ENCODE measurements at places on chromosomes 2 and 18. TPM values are rescaled to one million over a fixed set of nuclear protein-coding genes. Genes with fewer than 3 reads are reported as not detected.

The FEV gene
- total RNA-seq, result 15.6 TPM

DNA sequence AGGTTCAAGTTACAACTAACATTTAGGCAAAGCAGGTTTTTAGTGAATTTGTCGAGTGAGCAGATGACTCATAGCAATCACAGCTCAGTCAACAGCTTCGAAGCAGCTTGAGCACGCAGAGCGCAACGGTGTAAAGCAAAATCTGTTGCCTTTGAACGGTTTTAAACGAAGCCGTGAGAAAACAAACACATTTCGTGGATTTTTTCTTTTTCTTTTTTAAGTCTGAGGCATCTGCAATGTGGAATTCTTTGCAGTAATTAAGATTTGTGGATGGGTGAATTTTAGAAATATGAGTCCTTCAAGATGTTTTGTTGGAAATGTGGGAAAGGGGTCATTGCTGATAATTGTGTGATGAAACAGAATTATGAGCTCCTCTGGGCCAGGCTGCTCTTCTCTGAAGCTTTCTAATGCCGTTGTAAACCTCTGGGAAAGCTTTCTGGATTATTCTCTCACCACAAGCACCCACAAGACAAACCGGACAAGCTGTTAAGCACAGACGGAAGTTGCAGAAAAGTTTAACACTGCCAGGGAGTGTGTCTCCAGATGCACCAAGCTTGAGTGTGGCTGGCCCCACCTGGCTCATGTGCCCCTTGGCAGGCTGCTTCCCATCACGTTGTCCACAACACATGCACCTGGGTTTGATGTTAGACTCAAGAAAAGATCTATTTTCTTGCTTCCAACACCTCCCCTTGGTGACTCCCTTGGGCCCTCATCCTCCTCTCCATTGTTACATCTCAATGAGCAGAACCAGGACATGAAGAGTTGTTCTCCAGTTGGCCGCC, 224.7 kb downstream of the ACKR3 start:
- DNase-seq, result no peak
- H3K27ac ChIP-seq, result no peak overlapping the region
- H3K4me3 ChIP-seq, result no peak overlapping the region
- peaks cover 35% of the 10 kb centered on the region for H3K27me3 ChIP-seq
- H3K4me1 ChIP-seq, result peaks cover 5% of the 10 kb centered on the region

DNA sequence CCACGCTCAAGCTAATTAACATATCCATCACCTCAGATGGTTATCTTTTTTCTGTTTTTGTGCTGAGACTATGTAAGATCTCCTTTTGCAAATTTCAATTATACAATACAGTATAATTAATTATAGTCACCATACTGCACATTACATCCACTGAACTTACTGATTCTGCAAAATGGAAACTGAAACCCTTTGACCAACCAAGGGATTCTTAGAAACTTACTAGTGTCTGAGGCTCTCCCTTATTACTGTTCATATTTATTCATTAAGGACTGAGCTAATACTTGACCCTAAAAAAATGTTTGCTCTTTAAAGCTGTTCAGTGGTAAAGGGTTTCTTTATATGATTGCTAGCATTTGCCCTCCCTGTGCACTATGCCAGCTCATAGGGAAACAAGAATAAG, 50.7 kb downstream of the ADAM23 start:
- H3K27me3 ChIP-seq, result no peaks in the 10 kb centered on the region
- H3K27ac ChIP-seq, result no peak overlapping the region
- peaks cover 13% of the 10 kb centered on the region for H3K36me3 ChIP-seq
- H3K4me1 ChIP-seq, result no peaks in the 10 kb centered on the region
- no peak overlapping the region for H3K4me3 ChIP-seq
- DNase-seq, result no peak

GRCh38 chr2:72165792-72166191, 18.1 kb upstream of the CYP26B1 start:
- no peak overlapping the region for H3K4me3 ChIP-seq
- DNase-seq, result no peak
- H3K36me3 ChIP-seq, result peaks cover 2% of the 10 kb centered on the region
- no peak overlapping the region for H3K27ac ChIP-seq
- H3K27me3 ChIP-seq, result no peaks in the 10 kb centered on the region

GRCh38 chr2:85165088-85165690, 32.0 kb downstream of the TCF7L1 start:
- H3K4me3 ChIP-seq, result no peak overlapping the region
- no peak overlapping the region for H3K27ac ChIP-seq
- no peak for DNase-seq
- H3K27me3 ChIP-seq, result no peaks in the 10 kb centered on the region
- peaks cover 34% of the 10 kb centered on the region for H3K4me1 ChIP-seq
- H3K36me3 ChIP-seq, result peaks cover 1% of the 10 kb centered on the region

The CNDP1 gene
- 0.29 TPM for total RNA-seq

DNA sequence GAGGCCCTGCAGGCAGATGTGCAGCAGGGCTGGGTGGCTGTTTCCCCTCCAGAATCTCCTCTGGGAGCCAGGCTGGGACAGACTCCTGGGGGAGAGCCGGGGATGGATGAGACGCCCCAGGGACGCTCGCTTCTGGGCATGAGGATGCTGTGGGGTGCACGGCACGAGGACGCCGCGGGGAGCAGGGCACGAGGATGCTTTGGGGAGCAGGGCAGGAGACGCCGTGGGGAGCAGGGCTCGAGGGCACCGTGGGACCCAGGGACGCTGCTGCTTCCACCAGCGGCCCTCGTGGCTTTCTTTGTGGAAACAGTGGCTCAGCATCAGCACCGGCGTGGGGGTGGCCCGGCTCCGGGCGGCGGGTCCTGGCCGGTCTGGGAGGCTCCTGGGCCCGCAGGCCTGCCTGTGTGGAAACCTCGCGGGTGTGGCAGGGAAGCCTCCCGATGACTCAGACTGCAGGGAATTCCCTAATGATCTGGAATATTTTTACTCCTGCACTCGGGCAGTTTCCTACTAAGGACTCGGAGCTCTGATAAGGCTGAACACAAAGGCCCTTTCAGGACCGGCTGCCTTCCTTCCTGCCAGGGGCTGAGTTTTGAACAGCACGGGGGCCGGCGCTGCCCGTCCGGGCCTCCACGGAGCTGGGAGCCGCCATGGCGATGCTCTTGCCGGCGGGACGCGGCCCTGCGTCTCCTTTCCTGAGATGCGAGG, 62.6 kb downstream of the NFATC1 start:
- H3K4me1 ChIP-seq, result peaks cover 4% of the 10 kb centered on the region
- no peak overlapping the region for H3K4me3 ChIP-seq
- no peaks in the 10 kb centered on the region for H3K27me3 ChIP-seq
- H3K36me3 ChIP-seq, result no peaks in the 10 kb centered on the region
- peak; percentile 29 for DNase-seq

The AMER3 gene
- 7.0 TPM for total RNA-seq

- H3K4me1 ChIP-seq, result peaks cover 29% of the 10 kb centered on the region
- H3K27ac ChIP-seq, result peak overlapping the region; percentile 71
- H3K36me3 ChIP-seq, result peaks cover 47% of the 10 kb centered on the region
- no peaks in the 10 kb centered on the region for H3K27me3 ChIP-seq
- no peak overlapping the region for H3K4me3 ChIP-seq
- DNase-seq, result no peak
Observed at GRCh38 chr2:88711897-88712296, 20.4 kb downstream of the RPIA start.

The FBXO41 gene
- 7.1 TPM for total RNA-seq

- no peak for DNase-seq
- H3K4me1 ChIP-seq, result peaks cover 7% of the 10 kb centered on the region
- H3K27ac ChIP-seq, result no peak overlapping the region
- no peaks in the 10 kb centered on the region for H3K36me3 ChIP-seq
Observed at GRCh38 chr18:23943104-23943503, 71.5 kb upstream of the TTC39C start.

DNA sequence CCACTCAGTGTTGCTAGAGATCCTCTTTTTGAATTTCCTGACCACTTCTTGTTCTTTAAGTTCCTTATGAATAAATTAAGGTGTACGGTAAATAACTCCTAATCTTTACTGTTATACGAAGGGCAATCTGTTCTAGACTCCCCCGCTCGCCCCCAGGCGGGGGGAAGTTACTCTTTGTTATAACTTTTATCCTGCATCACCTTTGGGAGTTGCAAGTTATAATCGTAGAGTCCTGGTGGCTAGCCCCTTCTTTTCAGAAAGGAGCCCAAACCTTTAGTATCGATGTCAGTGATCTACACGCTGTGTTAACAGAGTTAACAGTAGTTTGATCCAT, 652 bp downstream of the GCA start:
- peak overlapping the region; percentile 97 for H3K4me3 ChIP-seq
- DNase-seq, result no peak
- H3K27me3 ChIP-seq, result peaks cover 12% of the 10 kb centered on the region
- H3K4me1 ChIP-seq, result peaks cover 13% of the 10 kb centered on the region

DNA sequence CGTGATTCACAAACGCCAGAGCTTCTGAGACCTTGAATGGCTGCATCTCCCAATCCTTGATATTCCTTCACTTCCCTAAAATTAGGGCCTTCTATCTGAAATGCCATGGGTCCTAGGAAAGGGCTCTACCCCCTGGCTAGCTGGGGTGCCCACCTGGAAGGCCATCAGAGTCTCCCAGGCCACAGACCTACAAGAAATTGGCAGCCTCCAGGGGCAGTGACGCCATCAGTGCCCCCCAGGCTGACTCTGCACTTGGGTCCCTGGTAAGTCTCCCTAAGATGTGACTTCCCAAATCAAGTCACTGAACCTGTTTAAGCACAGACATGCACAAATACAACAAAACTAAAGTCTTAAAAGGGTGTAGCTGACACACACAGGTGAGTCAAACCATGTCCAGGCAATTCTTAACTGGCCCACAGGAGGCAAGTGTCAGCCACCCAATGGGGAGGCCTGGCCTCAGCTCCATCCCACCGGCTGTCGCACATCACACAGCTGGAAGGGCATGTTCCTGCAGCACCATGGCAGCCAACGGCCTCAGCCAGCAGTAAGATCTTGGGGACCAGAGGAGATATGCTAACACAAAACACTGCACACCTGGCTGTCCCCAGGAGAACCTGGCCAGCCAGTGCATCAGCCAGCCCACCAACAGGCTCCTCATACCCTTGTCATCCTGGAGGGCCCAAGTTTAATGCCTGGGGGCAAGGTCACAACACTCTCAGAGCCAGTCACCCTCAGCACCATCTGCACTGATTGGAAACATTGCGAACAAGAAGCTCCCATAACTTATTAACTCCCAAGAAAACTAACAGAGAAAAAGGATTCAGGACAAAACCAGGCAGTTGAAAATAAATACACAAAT, 5.2 kb downstream of the PARD6G start:
- no peaks in the 10 kb centered on the region for H3K27me3 ChIP-seq
- H3K4me1 ChIP-seq, result no peaks in the 10 kb centered on the region
- no peak overlapping the region for H3K4me3 ChIP-seq
- H3K27ac ChIP-seq, result no peak overlapping the region
- peaks cover 3% of the 10 kb centered on the region for H3K36me3 ChIP-seq

DNA sequence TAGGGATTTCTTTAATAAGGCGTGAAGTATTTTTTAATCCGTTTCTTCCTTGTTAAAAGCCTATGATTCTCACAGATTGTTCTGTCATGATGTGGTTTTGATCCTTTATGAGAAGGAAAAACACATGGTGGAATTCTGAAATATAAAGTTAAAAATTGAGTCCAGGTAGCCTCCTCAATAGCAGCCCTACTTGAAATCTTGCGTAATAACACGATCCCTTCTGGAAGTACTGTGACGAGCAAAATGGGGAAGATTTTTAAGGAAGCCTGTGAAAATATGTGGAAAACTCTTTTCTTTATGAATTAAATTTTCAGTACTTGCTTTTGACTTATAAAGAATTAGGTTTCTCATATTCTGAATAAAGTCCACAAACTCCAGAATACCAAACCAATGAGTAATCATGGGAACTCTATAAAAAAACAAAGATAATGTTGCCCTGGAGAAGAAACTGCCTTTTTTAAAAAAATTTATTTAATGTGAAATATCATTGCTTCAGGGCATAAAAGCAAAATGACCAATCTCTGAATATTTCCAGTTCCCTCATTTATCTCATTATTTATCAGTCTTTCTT, 476.4 kb upstream of the ZEB2 start:
- no peak overlapping the region for H3K27ac ChIP-seq
- H3K27me3 ChIP-seq, result no peaks in the 10 kb centered on the region
- DNase-seq, result no peak
- H3K36me3 ChIP-seq, result no peaks in the 10 kb centered on the region

DNA sequence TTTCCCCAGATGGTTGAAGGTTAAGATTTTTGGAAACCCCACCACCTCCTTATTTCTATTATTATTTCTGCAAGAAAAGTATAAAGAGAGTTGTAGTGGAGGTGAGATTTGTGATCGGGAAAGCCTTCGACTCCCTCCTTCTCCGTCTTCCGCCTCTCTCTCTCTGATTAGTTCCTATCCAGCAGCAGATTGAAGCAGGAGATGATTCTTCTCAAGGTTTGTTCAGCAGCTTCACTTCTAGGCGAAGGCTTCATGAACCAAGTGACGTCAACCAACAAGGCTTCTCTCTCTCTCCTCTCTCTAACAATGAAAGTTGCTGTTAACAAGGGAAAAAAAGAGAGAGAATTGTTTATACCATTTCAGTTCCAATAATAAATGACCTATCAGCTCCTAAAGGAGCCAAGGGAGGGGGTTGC, at the start of gene BAZ2B:
Gene BAZ2B, minus strand, starts transcription at position 263 of the 416 bp plus-strand sequence. CDS start 137,829 bp downstream, outside the sequence.
- DNase-seq, result peak; percentile 15

GRCh38 chr2:40433736-40434135, 18.2 kb downstream of the SLC8A1 start:
- H3K4me1 ChIP-seq, result no peaks in the 10 kb centered on the region
- no peaks in the 10 kb centered on the region for H3K27me3 ChIP-seq

- DNase-seq, result no peak
- H3K36me3 ChIP-seq, result no peaks in the 10 kb centered on the region
- no peak overlapping the region for H3K27ac ChIP-seq
- no peak overlapping the region for H3K4me3 ChIP-seq
Observed at GRCh38 chr18:50642439-50642838, 82.6 kb downstream of the MAPK4 start.

The FAM228B gene
- total RNA-seq, result 25.4 TPM

The TMEM247 gene
- total RNA-seq, result not detected

- DNase-seq, result no peak
- no peaks in the 10 kb centered on the region for H3K27me3 ChIP-seq
- H3K36me3 ChIP-seq, result peaks cover 7% of the 10 kb centered on the region
Observed at GRCh38 chr2:218642786-218643185, 16.6 kb downstream of the ZNF142 start.

DNA sequence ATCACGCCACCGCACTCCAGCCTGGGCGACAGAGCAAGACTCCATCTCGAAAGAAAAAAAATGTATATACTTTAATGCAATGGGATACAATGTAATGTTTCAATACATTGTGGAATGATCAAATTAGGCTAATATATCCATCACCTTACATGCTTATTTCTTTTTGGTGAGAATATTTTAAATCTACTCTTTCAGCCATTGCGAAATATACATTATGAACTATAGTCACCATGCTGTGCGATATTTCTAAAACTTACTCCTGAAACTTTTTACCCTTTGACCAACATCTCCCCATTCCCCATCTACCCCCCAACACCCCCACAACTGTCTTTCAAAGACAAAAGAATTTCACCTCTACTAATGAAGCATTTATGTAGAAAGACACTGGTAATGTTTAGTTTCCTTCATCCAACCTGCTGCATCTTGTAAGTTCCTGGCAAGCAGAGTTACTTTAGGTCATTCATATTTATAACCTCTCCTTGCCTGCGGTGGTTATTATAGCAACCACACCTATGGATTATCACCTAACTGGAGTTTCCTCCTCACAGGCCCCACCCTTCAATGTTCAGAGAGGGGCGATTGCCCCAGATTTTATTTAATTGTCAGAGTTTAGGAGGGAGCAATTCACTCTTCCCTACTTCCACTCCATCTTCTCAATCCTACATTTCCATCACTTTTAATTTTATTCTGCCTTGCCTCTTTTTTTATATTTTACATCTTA, 1.2 kb upstream of the ME2 start:
- peak overlapping the region; percentile 85 for H3K4me3 ChIP-seq
- H3K36me3 ChIP-seq, result no peaks in the 10 kb centered on the region
- no peak overlapping the region for H3K27ac ChIP-seq
- H3K27me3 ChIP-seq, result no peaks in the 10 kb centered on the region
- H3K4me1 ChIP-seq, result peaks cover 8% of the 10 kb centered on the region
- no peak for DNase-seq

Measured in progenitor cell of endocrine pancreas (in vitro differentiated cells).